ENCODE measurements at places on chromosomes 2 and 18.
A peak's percentile ranks its signal among the peaks of the same experiment; 100 is the strongest.

GRCh38 chr2:205717175-205717846 lies 35.0 kb downstream of the NRP2 start:
- DNase-seq: no peak

DNA sequence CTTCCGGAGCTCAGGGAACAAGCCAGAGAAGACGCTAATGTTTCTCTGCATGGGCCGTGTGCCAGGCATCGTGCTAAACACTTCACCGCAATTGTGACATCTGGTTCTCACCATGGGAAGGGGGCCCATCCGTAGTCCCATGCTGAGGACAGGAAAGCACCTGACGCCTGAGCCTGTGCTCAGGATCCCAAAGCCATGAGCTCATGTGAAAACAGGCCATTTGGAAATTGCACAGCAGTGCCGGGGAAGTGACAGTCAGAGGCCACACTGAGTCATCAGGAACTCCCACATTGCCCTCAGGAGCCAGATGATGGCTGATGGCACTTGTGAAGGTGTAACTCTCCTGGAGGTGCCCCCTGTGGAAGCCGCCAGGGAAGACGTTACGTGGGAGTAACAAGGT lies 141.0 kb downstream of the INHBB start:
- DNase-seq: no peak

DNA sequence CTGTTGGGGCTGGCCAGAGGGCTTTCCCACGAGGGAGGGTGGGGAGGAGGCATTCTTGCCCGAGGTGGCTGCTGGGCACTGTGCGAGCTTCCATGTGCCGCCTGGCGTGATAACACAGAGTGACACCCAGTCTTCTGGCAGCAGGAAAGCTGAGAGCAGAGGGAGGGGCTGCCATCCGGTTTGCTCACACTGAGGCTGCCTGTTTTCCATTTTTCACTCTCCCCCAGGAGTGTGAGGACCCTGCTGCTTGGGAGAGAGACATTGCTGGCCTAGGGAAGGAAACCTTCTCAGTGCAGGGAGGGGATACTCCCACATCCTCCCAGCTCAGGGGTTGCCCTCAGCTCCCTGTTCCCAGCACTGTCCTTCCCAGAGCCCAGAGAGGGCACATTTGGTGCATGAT lies 73.1 kb downstream of the INHBB start:
- no peak for DNase-seq

- DNase-seq: no peak
Measured at GRCh38 chr2:12856934-12857601, 140.3 kb downstream of the TRIB2 start.

- DNase-seq: no peak
Measured at GRCh38 chr2:223282221-223282620, 230.2 kb downstream of the KCNE4 start.

DNA sequence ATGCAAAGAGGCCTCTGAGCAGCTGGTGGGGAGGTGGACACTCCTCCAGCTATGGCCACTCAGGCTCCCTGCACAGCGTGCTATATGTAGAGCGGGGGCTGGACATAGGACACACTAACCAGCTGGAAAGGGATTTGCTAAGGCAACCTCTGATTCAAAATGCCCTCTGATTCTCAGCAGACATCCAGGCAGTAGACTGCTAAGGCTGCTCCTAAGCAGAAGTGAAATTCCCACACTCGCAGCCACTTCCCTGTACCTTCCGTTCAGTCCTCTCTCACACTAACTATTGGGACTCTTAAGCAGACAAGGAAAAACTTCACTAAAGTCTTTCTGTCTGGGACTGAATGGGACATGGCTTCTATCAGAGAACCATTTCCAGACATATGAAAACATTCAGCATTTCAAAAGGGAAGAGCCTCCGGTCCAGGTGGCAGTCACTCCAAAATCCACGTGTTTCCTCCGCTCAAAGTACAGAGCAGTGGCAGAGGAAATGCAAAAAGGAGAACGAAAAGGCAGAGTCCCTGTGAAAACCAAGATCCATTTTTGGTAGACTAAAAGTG lies 265.8 kb downstream of the TTC32 start:
- no peak for DNase-seq

DNA sequence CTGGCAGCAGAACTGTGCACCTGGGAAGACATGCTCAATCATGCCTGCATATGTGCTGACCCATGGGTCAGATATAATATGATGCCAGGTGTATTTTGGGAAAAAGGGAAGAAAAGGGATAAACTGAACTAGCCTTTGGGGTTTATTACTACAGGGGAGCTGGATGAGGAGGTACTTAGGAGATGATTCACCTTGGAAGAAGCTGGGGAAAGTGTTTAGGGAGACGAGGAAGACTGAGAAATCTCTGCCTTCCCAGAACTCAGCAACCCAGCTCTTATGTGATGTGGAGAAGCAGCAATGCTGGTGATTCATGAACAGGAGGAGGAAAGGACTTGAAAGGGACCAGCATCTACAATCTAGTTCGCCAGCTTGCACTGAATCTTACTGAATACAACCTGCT lies 110.2 kb downstream of the BARD1 start:
- no peak for DNase-seq

GRCh38 chr2:237717366-237718276 lies 81.0 kb upstream of the RBM44 start:
- DNase-seq: no peak

DNA sequence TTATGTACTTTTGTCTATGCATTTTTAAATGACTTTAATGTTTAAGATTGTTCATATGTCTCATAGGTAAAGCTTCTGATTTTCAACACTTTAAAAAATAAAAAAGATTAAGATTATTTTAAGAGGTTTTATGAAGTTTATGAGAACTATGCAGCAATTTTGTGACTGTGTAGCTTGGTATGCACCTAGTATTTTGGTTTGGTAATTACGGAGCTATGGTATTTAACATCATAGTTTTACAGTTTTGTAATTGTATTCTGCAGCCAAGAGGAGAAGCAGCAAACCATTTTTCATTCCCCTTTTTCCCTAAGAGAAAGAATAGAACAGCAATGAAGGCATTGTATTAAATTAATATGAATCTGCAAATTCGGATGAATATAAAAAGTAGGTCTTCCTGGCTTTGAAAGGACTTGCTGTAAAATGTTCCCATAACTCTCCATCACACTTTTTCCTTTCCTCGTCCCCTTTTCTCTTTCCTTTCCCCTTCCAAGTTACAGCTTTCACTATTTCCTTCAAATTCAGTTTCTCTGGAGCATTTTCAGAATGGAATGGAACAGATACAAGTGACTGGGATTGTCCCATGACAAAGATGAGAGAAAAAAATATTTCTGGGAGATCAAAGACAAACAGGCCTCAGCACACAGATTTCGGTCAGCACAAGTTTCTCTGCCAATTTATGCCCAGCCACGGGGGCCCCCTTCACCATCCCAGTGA lies 26.1 kb upstream of the PIEZO2 start:
- DNase-seq: no peak

- DNase-seq: peak; percentile 45
Measured at GRCh38 chr2:191678437-191679100, 633 bp downstream of the NABP1 start.

DNA sequence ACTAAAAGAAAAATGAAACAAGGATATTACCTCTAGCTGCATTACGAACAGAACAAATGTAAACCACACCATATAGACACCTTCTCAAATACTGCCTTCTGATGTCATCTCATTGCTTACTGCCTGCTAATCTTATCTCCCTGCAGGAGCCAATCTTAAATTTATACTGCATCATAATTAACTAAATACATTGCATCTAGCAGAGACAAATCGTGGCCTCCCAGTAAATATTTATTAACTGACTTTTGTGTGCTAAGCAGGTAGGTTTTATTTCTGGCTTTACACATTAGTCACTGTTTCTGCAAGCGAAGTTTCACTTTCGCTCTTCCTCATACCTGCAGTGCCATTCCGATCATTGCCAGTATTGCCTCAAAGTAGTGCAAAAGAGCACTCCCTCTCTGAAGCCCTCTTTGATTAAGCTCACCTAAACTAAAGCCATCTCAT lies 67.5 kb downstream of the SPATS2L start:
- peak; percentile 8 for DNase-seq

GRCh38 chr2:231661422-231662027 lies 46.8 kb upstream of the PTMA start:
- no peak for DNase-seq

DNA sequence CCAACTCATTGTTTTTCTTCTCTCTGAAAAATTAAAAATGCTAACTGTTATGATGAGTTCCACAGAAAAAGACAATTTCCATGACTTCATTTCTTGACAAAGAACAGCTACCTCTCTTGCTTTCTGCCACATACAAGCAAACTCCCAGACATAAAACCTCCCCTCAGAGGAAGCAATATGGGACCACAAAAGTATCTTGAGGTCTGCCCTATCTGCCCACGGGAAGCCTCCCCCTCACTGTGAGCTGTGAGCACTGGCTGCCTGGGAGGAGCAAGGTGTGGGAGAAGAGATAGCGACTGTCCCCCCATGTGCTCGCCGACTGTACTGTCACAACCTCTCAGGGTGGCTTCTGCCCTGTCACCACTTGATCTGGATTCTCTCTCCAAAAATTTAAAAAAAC lies 69.7 kb upstream of the NRP2 start:
- DNase-seq: peak; percentile 4

DNA sequence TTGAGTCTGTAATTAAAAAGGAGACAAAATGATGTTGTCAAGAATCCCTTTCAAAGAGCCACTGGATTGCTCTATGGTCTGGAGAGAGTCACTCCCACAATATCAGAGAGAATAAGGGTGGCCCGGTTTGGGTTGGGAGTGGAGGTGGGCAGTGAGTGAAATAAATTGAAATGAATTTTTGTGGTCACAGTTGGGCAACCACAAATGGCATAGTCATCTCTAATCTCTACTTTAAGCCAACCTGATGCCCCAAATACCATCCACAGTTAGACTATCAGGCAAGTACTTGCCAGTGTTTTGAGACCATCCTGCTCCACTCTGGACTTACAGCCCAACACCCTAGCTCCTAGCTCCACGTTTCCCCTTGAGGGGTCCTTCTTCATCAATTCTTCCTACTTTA lies 559.7 kb downstream of the BCL11A start:
- DNase-seq: no peak

DNA sequence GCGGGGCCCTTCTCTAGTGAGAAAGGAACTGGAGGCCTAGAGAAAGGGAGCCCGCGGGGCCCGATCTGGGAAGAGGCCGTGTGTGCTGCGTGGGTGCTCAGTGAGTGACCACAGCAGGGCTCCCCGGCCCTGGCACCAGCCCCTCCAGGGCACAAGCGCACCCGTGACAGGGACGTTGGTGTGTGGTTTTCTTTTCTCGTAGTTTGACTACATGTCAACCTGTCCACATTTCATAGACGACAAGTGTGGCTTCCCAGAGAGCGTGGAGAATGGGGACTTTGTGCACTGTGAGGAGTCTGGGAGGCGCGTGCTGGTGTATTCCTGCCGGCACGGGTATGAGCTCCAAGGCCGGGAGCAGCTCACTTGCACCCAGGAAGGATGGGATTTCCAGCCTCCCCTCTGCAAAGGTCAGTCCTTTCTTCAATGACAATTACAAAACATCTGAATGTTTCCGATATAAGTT lies 83.1 kb downstream of the TPO start:
- no peak for DNase-seq

- DNase-seq: no peak
Measured at GRCh38 chr2:99905636-99906035, 236.8 kb downstream of the AFF3 start.

GRCh38 chr2:15714609-15715008 lies 122.9 kb downstream of the DDX1 start:
- DNase-seq: no peak

- no peak for DNase-seq
Measured at GRCh38 chr2:162890690-162891311, 52.2 kb upstream of the KCNH7 start.

DNA sequence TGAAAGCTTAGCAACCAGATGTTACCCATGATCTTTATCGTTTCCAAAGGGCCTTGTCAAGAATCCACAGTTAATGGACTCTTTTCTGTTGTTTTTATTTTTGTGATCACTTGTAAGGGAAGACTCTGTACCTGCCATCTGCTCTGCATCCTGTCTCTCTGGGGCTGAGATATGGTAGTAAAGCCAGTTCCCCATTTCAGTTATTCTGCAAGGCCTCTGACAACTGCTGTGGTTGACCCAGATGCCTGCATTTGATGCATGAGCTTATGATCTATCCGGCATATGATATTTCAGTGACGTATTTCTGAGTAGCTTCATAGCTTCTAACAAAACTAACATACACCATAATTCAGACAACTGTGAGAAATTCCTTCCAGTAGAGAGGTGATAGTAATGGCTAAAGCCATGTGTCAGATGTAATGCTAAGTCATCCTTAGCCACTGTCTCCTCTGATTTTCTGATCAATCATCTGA lies 105.1 kb downstream of the TPO start:
- no peak for DNase-seq

GRCh38 chr18:24170360-24170759 lies 31.5 kb downstream of the CABYR start:
- DNase-seq: no peak

DNA sequence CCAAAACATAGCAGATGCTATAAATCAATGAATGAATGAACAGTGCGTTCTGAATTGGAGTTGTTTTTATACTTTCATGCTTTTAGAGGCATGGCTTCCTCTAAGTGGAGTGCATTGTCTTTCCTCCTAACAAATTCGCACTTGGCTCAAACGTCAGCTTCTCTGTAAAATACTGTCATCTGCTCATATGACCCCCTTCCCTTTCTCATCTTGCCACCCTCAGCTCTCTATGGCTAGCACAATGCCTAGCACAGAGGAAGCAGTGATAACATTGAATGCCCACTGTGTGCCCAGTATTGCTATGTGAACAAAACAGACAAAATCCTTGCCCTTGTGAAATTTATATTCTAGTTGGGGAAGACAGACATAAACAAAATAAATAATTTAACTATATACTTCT lies 258.8 kb downstream of the MREG start:
- DNase-seq: no peak

DNA sequence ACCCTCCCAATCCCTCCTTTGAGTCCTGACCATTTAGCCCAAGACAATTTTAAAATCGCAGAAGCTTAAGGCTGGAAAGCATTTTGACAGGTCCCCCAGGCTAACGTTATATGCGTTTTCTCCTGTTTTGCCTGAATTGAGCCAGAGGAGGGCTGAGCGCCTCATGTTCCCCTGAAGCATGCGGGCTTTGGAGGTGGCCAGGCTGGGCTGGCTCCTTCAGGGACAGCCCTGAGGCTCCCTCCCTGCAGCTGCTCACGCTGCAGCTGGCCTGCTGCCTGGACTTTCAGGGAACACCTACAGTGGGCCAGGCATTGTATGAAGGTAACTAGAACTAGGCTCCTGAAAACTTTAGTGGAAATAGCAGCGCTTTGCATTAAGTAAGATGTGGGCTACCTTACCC lies 179.2 kb downstream of the ACKR3 start:
- DNase-seq: no peak

GRCh38 chr2:201983174-201983573 lies 50.5 kb upstream of the FZD7 start:
- DNase-seq: no peak

GRCh38 chr2:230416061-230416721 lies at the start of gene SP100:
SP100 (plus strand) TSS chr2:230416201; CDS start chr2:230416297, 96 bp downstream.
- peak; percentile 83 for DNase-seq
